IMR-90 (cell line): ENCODE measurements at places on chromosomes 3 and 15. TPM values are rescaled to one million over a fixed set of nuclear protein-coding genes. Genes with fewer than 3 reads are reported as not detected.
A peak's percentile ranks its signal among the peaks of the same experiment; 100 is the strongest.

The ADAMTS17 gene
- polyA plus RNA-seq = 0.03 and 0.09 TPM in 2 replicates

DNA sequence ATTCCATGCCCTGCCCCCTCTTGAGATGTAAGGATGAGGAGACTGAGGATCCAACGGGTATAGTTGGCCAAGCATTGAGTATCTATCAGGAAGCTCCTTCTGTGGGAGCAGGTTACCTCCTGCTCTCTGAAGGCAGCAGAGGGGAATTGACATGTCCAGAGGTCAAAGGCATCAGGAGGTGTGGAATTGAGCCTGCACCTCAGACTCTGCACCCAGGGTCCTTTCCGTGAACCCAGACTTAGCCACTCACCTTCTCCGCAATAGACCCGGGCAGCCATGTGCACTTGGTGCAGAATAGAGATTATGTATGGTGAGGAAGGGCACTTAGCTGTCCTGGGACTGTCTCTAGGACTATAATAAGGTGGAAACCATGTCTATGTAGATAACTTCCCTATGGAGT lies 399.0 kb upstream of the TPM1 start:
- H3K4me3 ChIP-seq = no peak overlapping the region
- no peak for DNase-seq
- H3K36me3 ChIP-seq = no peaks in the 10 kb centered on the region
- no peak overlapping the region for H3K27ac ChIP-seq

DNA sequence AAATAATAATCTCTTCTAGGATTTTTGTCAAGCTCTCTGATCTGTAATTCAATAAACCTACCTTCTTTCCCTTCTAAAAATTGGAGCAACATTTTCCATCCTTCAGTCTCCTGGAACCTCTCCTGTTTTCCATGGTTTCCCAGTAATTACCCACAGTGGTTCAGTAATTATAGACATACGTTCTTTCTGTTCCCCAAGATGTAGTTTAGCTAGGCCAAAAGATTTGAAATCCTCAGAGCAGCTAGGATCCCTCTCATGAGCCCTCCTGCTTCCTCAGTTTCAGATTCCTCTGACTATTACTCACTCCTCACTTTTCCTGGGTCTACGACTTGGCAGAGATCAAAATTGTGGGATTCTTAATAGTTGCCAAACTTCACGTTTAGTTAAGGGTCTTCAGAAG lies 76.9 kb upstream of the IGSF10 start:
- no peaks in the 10 kb centered on the region for H3K36me3 ChIP-seq
- DNase-seq = peak; percentile 13
- H3K27ac ChIP-seq = no peak overlapping the region
- no peaks in the 10 kb centered on the region for H3K4me1 ChIP-seq
- no peaks in the 10 kb centered on the region for H3K27me3 ChIP-seq

GRCh38 chr3:98328933-98329332 lies 24.7 kb upstream of the OR5K4 start:
- no peak overlapping the region for H3K27ac ChIP-seq
- no peak overlapping the region for H3K4me3 ChIP-seq
- peaks cover 3% of the 10 kb centered on the region; the same call in 1 of the 2 replicates for H3K27me3 ChIP-seq
- no peaks in the 10 kb centered on the region for H3K4me1 ChIP-seq
- DNase-seq = no peak
- H3K36me3 ChIP-seq = no peaks in the 10 kb centered on the region

The CCR3 gene
- not detected in 2 replicates for polyA plus RNA-seq

DNA sequence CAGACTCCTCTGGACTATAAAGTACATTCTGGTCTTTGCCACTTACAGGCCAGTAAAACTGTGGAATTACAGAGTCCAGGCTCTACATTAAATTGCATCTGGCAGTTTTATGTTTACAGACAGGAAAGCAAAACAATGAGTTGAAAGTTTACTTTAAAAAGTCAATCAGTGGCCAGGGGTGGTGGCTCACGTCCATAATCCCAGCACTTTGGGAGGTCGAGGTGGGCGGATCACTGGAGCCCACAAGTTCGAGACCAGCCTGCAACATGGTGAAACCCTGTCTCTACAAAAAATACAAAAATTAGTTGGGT lies 53.8 kb downstream of the TM4SF4 start:
- H3K4me1 ChIP-seq = peaks cover 13% of the 10 kb centered on the region
- no peak overlapping the region for H3K27ac ChIP-seq
- peaks cover 20% of the 10 kb centered on the region for H3K36me3 ChIP-seq
- no peak for DNase-seq
- H3K4me3 ChIP-seq = no peak overlapping the region
- H3K27me3 ChIP-seq = no peaks in the 10 kb centered on the region

DNA sequence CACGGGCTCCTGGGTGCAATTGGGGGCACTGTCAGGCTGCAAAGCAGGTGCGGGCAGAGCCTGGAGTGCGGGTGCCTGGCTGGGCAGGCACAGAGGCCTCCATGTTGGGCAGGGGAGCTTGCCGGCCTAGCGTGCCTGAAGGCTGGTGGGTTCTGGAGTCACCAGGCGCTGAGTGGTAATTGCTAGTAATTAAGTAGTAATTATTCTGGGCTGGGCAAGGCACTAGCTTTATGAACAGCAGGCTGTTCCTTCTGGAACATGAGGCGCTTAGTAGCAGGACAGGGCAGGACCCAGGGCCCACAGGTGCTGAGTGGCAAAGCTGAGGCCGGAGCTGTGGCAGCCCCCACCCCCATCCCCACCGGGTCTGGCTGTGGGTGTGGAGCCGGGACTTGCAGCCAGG lies 25.3 kb downstream of the PLXNA1 start:
- H3K4me1 ChIP-seq = peaks cover 16% of the 10 kb centered on the region
- H3K36me3 ChIP-seq = peaks cover 38% of the 10 kb centered on the region
- no peak overlapping the region for H3K27ac ChIP-seq
- H3K4me3 ChIP-seq = no peak overlapping the region
